NCI-H1417 (cell line): ENCODE measurements at places on chromosomes 16 and 17.

DNA sequence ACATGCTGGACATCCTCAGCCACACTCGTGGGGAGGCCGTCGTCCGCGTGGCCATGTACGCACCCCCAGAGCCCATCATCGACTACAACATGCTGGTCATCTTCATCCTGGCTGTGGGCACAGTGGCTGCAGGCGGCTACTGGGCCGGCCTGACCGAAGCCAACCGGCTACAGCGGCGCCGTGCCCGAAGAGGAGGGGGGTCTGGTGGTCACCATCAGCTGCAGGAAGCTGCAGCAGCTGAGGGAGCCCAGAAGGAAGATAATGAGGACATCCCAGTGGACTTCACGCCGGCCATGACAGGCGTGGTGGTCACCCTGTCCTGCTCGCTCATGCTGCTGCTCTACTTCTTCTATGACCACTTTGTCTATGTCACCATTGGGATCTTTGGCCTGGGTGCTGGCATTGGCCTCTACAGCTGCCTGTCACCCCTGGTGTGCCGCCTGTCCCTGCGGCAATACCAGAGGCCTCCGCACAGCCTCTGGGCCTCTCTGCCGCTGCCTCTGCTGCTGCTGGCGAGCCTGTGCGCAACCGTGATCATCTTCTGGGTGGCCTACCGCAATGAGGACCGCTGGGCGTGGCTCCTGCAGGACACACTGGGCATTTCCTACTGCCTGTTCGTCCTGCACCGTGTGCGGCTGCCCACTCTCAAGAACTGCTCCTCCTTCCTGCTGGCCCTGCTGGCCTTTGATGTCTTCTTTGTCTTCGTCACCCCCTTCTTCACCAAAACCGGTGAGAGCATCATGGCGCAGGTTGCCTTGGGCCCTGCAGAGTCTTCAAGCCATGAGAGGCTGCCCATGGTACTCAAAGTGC lies 900 bp downstream of the SPPL2C start:
- no peak for DNase-seq

DNA sequence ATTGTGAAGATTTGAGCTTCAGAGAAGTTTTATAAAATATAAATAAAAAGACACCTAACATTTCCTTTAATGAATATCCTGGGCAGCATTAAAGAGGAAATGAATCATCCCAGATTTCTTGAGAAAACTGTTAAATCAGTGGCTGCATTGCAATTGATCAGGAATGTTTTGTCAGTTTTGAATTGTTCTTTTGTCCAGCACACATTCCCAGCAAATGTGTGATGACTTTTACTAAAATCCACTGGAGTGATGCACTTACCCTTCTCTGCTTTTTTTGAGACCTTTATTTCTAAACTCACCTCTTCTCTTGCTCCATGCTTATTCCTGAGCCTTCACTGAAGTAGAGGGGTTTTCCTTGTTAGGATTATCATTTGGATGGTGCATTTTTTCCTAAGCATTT lies 1307.2 kb downstream of the CDH8 start:
- DNase-seq: no peak

DNA sequence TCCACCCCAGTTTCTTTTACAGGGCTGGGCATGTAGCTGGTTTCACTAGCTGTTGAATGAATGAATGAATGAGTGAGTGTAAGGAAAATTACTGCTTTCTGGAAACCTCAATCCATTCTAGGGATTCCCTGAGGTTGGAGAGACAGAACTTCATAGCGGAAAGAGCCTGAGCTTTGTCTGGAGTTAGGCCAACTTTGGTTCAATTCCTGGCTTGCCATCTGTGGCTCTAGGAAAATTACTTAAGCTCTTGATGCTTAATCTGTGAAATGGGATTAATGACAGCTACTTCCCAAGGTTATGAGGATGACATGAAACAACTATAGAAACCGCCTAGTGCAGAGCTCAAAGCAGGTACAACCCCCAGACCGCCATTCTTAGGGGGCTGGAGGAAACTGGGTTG lies 76.3 kb upstream of the AXIN2 start:
- no peak for DNase-seq

DNA sequence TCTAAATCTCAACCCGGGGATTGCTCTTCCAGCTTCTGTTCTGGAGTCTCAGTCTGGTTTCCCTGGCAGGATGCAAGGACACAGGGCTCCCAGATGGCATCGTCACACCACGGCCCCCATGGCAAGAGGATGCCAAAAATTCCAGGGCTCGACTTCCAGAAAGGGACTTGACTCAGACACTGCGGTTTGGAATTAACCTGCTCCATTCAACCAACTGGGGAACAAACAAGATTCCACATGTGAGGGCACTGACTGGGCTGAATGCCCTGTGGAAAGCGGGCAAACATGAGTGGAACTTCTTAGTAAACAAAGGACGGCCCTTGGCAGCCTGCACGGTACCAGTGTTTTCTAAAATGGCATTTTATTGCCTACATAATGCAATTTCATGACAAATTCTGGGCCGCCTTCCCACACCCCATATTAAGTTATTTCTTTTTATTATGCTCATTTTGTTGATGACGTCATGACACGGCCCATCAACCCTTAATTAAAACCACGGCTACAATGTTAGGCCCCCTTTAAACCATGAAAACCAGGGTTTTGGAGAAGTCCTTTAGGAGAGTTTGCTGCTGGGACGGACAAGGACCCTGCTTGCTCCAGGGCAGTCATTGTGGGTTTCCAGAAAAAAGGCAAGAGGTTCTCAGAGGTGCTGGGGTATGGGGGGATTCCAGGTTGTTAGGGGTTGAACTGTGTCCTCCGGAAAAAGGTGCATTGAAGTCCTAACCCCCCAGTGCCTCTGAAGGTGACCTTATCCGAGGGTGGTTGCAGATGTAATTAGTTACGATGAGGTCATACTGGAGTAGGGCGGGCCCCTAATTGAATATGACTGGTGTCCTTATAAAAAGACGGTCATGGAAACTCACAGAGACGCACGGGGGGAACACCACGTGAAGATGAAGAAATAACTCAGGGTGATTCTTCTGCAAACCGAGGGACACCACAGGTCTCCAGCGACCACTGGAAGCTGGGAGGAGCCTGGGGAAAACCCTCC lies 205.6 kb downstream of the FOXL1 start:
- DNase-seq: no peak

DNA sequence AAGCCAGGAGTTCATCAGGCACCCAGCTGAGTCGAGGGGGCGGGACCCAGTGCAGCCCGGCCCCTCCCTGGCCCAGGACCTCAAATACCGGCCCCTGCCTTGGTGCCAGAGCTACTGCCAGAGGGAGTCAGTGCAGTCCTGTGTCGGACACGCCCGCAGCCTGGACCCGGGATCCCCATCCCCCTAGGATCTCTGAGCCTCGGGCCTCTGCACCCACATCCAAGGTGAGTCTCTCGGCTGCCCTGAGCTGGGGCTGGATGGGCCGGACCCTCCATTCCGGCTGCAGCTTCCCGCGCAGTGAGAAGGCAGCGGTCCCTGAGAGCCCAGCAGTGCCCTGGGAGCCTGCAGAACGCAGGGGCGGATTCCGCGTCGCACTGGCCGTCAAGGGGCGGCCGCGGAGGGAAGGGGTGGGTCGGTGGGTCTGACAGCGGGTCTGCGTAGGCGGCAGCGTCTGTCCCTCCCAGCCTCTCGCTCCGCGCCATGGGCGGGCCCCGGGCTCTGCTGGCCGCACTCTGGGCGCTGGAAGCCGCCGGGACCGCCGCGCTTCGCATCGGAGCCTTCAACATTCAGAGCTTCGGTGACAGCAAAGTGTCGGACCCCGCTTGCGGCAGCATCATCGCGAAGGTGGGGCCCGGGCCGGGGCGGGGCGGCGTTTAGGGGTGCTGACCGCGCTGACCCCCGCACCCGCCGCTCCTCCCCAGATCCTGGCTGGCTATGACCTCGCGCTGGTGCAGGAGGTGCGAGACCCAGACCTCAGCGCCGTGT lies at the start of gene DNASE1L2:
DNASE1L2 (plus strand) TSS at position 108 of the 765 bp plus-strand sequence; CDS start at position 481, 373 bp downstream.
- no peak for DNase-seq

- peak; percentile 10 for DNase-seq
Measured at GRCh38 chr16:13453938-13454553, 465.9 kb upstream of the ERCC4 start.

GRCh38 chr16:26830428-26831127 lies 236.1 kb upstream of the C16orf82 start:
- DNase-seq: no peak

DNA sequence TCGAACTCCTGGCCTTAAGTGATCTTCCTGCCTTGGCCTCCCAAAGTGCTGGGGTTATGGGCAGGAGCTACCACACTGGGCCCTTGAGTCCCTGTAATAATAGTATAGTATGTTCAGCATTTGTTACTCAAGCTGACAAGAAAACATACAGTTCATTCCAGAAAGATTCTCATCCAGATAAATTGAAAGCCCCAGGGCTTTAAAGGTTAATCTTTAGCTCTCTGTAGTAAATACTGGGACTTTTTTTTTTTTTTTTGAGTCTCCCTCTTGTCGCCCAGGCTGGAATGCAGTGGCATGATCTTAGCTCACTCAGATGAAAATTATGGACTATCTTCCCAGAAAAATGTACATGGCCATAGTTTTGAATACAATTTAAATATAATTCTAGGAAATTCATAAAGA lies 11.0 kb downstream of the BRCA1 start:
- no peak for DNase-seq

- DNase-seq: peak; percentile 63
Measured at GRCh38 chr17:59512844-59513385, 52.5 kb upstream of the DHX40 start.

DNA sequence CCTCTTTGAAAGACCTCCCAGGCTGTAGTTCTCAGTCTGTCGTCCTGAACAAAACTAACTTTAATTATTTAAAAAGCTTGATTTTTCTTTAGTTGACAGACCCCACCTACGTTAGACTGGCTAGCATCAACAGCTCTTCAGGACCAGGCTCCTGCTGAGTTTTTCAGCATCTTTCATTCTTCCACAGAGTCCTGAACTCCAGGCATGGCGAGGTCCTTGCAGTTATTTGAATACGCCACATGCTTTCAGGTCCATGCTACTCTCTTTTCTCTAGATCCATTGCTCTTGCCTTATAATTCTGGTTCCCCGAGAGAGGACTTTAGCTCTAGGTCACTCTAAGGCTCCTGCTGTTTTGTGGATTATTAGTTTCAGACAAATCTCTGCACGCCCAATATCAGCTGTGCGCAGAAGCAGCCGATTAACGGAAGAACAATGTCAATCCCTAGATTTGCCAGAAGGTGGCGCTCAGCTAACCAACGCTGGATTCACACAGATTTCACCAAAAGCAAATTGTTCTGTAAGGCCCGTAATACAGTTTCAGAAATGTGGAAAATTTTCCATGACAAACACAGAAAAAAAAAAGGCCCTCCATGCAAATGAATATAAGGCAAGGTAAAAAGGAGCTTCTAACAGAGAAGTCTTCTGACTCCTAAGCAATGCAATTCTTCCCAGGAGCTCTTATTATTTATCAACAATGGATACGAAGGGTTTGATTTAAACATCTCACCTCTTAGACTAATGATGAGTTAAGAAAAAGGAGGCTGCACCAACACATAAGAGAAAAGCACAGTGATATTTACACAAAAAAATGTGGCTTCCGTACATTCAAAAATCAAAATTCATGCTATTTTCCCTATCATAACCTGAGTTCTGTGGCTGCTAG lies 33.5 kb upstream of the BCO1 start:
- peak; percentile 27 for DNase-seq

DNA sequence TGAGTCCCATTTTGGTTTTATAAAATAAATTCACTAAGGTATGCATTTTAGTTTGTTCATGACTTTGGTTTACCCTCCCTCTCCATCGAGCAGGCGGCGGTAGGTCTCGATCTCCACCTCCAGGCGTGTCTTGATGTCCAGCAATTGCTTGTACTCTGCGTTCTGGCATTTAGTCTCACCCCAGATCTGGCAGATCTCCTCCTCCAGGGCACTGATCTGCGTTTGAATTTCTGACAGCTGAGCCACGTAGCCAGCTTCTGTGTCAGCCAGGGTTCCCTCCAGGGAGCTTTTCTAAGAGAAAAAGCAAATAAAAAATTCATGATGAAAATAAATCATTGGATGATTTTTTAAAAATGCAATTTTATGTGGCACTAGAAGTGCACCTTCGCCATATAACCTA lies 4.2 kb downstream of the KRT24 start:
- peak; percentile 10 for DNase-seq

GRCh38 chr17:8158267-8159031 lies 4.3 kb downstream of the VAMP2 start:
- peak; percentile 52 for DNase-seq

DNA sequence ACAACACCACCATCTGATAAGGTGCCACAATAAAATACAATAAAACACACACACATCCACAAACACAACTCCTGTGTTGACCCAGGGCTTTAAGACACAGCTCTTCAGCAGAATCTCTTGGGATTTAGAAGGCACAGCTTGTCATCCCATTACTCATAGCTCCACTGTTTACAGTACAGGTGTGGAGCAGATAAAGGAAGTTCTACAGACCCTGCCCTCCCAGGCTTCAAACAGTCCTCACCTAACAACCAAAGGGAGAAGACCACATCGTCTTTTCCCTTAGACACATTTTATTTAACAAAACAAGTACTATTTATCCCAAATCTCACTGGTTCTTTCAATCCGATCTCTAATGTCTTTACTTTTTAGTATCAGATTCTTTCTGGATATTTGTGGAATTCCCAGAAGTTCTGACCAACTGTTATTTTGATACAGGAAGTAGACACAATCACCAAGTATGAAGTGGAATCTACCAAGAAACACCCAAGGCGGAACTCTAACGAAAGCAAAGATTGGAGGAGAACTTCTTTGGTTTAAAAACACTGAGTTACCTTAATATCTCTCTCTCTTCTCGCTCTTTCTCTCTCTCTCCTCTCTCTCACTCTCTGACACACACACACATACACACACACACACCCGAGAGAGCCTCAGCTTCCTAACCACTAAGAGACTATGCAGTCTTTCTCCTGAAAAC lies 46.1 kb downstream of the CYTH1 start:
- DNase-seq: peak; percentile 8

GRCh38 chr17:79833110-79833450 lies 6.2 kb downstream of the CBX4 start:
- no peak for DNase-seq

GRCh38 chr17:2905269-2905668 lies 109.0 kb downstream of the RAP1GAP2 start:
- no peak for DNase-seq
